H7 (cell line): ENCODE measurements at places on chromosomes 4 and X.
A peak's percentile ranks its signal among the peaks of the same experiment; 100 is the strongest.

DNA sequence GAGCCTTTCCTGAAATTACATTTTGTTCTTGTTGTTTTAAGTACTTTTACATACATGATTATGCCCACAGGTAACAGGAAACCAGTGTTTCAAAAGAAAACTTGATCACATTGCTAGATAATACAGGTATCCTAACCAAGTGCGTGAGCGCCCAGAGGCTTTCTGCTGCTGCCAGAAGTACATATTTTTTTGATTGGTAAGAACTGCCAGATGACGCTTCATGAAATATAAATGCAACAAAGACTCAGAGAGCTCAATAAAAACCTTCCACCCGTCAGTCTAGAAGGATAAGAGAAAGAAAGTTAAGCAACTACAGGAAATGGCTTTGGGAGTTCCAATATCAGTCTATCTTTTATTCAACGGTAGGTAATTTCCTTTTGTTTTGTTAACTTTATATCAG lies at the start of gene EPGN:
Gene EPGN, plus strand, starts transcription at position 256 of the 400 bp plus-strand sequence. Its CDS starts 64 bp downstream, at position 320.
- DNase-seq: no peak

DNA sequence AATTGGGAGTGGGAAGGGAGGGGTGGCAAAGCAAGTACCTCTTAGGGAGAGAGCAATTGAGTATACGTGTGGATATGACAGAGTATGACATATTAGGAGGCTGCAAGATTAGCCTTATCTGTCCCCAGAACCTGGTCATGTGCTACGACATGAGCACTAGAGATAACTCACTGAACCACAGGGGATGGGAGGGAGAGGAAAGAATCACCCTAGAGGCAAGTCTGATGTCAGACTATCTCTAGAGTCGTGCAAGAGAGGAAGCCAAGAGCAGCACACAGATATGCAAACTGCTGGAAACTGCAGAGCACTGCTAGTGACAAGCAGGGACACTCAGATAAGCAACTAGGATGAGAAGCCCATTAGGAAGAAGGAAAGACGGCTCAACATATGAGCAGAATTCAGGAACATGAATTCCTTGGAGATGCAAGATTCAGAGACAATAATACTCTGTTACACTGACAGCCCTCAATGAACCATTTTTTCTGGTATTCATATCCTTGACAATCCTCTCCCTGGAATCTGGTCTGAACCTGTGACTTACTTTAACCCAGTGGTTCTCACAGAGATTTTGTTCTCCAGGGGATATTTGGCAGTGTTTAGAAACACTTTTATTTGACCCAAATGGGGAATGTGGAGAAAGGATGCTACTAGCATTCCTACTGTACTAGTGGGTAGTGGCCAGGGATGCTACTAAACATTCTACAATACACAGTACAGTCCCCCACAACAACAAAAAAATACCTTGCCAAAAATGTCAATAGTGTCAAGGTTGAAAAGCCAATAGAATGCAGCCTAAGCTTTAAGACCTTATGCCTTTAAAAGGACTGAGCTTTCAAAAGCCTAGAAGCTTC lies 84.0 kb upstream of the BMP2K start:
- DNase-seq: no peak

- no peak for DNase-seq
These were observed 46.8 kb downstream of the ZNF141 start for GRCh38 chr4:384311-385010.

GRCh38 chrX:113790987-113791386 lies 792.9 kb upstream of the HTR2C start:
- no peak for DNase-seq

GRCh38 chr4:82677327-82677726 lies 115.5 kb upstream of the TMEM150C start:
- no peak for DNase-seq

DNA sequence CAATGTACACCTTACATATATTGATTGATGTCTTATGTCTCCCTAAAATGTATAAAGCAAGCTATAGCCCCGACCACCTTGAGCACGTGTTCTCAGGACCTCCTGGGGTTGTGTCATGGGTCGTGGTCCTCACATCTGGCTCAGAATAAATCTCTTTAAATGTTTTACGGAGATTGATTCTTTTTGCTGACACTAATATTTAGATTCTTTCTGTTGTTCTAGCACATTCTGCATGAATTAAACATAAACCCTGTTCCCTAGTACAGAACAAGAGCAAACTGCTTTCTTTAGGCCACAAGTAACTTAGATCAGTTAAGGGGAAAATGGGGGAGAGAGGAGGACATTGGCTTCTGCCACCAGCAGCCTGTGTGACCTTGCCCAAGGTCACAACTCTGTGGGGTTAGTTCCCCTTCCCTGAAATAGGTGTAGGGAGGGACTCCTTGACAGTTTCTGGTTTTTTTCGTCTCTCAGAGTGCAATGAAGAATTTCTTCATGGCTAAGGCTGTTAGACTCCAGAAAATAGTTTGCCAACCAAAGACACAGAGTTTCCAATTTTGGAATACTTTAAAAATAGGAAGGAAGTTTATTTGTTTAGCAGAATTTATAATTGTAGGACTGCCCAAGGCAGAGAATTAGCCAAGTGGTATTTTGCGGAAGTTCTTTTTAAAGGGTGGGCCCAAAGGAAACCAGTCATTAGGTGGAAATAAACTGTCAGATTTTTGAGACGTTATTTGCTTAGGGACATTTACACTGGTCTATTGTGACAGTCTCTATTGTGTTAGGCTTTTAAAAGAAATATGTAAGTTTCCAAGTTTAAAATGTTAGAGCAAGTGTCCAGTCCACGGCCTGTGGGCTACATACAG lies 29.4 kb downstream of the PTTG2 start:
- no peak for DNase-seq

DNA sequence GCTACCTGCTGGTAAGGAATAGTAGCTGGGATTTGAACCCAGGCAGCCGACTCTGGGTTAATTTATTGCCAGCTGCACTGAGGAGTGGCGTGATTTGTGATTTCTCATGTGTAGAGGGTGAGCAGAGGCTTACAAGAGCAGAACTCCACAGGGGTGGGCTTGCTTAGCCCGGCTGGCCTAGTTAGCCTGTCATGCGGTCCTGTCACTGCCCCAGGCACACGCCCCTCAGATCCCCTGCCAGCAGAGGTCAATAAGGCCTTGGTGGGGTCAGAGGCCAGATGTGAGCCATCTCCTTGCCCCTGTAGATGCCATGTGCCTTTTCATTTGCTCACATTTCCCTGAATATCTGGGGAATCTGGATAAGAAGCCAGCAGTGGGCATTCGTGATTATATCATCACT lies 13.4 kb downstream of the NSDHL start:
- no peak for DNase-seq

DNA sequence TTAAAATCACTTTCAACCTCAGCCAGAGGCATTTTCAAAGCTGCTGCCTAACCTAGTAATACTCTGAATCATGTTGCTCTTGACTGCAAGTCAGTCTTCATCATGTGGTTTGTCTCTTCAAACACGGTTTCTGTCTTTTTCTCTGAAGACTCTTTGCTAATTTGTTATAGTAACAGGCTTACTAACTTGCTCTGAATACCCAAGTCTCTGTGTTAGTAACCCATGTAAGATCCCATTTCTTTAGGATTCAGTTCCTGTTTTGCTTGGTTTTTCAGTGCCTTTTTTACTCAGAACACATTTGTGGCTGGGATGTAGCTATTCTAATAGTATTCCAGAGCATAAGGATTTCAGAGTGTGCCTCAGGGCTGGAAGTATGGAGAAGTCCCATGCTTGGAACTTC lies 1450.6 kb upstream of the IGFBP7 start:
- no peak for DNase-seq

DNA sequence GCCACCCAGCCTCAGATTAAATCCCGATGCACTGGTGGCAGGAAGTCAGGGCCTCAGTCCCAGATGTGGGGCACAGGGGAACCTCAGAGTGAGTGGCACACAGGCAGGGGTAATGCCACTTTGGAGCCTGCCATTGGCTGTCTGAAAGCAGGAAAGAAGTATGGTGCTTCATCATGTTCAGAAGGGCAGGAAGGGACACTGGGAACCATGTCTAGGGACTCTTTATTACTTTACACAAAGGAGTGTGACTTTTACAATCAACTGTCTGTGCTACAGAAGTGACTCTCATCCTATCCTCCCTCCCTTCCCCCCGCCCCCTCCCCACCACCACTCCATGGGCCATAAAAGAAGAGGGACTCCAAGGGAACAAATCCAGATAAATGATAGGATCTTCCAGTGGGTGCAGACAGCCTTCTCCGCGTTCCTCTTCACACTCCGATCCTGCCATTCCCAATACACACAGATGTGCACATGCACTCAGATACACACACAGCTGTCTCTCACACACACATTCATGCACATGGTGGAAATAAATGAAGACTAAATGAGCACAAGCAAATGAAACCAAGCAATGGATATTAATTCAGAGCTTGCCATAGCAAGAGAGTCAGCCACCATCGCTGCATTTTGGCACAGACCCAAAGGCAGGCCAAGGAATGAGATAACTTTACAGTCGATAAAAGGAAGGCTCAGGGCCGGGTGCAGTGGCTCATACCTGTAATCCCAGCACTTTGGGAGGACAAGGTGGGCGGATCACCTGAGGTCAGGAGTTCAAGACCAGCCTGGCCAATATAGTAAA lies 2.5 kb upstream of the TMEM154 start:
- DNase-seq: no peak

GRCh38 chr4:71732066-71732465 lies 51.8 kb downstream of the GC start:
- no peak for DNase-seq

DNA sequence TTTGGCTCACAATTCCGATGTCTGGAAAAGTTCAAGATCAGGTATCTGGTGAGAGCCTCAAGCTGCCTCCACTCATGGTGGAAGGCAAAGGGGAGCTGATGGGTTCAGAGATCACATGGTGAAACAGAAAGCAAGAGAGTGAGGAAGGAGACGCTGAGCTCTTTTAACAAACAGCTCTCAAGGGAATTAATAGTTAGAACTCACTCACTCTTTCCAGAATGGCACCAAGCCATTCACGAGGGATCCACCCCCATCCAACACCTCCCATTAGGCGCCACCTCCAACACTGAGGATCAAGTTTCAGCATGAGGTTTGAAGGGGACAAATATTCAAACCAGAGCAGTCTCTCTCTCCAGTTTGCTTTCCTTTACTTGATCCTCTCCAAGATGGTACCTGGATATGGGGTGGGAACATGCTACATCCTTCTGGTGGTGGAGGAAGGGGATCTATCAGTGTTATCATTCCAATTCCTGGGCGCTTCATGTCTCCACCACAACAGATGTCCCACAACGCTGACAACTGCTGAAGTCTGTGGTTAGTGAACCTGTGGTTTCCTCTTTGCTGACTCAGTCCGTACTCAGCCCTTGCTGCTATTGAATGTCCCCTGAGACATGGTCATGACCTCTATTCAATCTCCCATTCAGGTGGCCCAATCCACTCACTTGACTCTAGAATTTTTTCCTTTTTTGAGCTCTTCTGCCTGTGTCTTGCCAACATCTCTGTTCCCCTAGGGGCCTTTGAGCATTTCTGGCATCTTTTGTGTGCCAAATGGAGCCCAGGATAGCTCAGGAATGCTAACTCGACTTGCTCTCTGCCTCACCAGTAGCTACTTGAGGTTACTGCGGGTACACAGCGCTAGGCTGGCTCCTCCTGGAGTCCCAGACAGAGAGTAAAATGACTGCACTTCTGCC lies 395.2 kb downstream of the MID1IP1 start:
- no peak for DNase-seq

DNA sequence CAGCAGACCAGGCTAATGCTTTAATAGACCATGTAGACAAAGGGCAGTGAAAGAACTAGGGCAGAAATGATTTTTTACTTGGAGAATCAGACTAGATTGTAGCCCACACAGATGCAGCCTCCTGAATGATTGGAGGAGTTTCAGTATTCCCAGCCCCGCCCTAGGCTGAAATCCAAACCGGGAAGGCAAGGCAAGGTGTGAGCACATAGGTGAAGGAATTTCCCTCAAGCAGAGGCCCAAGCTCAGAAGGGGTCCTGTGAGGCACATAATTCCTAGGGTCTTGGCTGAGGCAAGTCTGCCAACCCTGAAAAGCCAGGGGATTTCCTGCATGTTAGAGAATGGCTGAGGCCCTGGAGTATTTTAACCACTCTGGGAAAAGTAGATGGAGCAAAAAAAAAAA lies 56.4 kb upstream of the PAK3 start:
- peak; percentile 0 for DNase-seq

DNA sequence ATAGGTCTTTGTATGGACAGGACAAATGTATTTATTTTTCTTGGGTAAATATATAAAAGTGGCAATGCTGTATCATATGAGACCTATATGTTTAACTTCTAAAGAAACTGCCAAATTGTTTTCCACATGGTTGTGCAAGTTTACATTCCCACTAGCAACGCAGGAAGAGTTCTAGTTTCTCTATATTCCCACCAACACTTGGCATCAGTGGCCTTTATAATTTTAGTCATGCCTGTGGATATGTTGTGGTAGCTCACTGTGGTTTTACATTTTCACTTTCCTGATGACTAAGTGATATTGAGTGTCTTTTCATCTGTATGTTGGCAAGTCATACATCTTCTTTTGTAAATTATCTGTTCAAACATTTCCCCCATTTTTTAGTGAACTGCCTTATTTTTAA lies 126.0 kb downstream of the EMCN start:
- no peak for DNase-seq

DNA sequence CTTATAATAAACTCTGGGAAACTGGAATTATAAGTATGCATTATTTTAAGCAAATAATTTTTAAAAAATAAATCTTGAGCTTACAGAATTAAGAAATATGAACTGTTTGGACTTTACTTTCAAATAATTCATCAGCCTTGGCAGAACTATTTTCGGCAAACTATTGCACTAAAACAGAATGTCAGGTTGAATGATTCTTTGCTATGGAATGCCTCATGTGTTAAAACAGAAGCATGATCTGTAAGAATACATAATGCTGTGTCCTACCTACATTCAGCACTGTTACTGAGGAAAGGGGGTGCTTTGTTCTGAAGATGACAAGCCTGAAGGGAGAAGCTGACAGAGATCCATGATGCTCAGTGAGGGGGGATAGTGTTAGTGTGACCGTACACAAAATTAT lies 55.6 kb upstream of the EXOC1L start:
- DNase-seq: no peak

GRCh38 chr4:110442309-110442708 lies 33.6 kb upstream of the ENPEP start:
- DNase-seq: no peak

GRCh38 chrX:135477576-135477975 lies 42.9 kb upstream of the INTS6L start:
- DNase-seq: peak; percentile 20

DNA sequence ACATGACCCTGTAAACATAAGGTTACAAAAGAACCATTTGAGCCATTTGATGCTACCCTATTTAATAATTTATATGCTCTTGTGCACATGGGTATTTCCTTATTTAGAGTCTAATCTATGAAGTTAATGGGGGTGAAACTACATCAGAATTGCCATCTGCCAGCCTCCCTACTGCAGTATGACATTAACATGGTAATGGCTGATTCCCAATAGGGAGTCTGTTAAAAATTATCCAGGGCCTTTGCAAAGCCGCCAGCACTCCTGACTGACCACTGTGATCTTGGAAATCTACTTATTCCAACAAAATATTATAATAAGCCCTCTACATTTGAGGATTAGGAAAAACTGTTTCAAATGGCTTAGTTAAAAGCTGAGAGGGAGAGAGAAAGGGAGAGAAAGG lies 153.7 kb downstream of the CLCN4 start:
- DNase-seq: peak; percentile 15

GRCh38 chrX:1750267-1750666 lies 135.4 kb downstream of the ASMT start:
- DNase-seq: no peak

- DNase-seq: no peak
These were observed 35.6 kb downstream of the ACOX3 start for GRCh38 chr4:8404791-8405515.

GRCh38 chrX:137915466-137915865 lies 349.5 kb downstream of the ZIC3 start:
- DNase-seq: no peak
